ENCODE measurements at places on chromosomes 6 and 20. TPM values are rescaled to one million over a fixed set of nuclear protein-coding genes. Genes with fewer than 3 reads are reported as not detected.

CRISP3 gene
- not detected for total RNA-seq

BEND3 gene
- 11.1 TPM for total RNA-seq

RAD21L1 gene
- 0.71 TPM for total RNA-seq

FAM184A gene
- total RNA-seq: 8.6 TPM

ANKRD66 gene
- total RNA-seq: not detected

KCNK16 gene
- total RNA-seq: not detected

CST5 gene
- not detected for total RNA-seq

ZSCAN26 gene
- total RNA-seq: 5.5 TPM

ANGPT4 gene
- not detected for total RNA-seq

SIRPB2 gene
- total RNA-seq: not detected

SENP6 gene
- 67.7 TPM for total RNA-seq

DNA sequence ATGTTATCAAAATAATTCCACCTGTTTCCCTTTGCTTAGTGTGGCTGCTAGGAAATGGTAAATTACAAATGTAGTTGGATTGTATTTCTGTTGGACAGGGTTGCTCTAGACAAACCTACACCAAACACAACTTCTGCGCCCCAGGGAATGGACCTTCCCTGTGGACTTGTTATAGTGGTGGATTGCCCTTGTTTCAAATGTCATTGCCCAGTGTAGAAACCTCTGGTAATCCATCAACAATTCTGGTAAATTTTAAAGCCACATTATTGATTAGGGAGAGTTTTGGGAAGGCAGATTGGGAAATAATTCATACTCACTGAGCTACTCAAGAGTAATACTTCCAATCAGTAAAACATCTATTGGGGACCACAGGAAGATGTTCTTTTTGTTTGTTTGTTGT lies 239.8 kb downstream of the ARID1B start:
- no peak for DNase-seq

DNA sequence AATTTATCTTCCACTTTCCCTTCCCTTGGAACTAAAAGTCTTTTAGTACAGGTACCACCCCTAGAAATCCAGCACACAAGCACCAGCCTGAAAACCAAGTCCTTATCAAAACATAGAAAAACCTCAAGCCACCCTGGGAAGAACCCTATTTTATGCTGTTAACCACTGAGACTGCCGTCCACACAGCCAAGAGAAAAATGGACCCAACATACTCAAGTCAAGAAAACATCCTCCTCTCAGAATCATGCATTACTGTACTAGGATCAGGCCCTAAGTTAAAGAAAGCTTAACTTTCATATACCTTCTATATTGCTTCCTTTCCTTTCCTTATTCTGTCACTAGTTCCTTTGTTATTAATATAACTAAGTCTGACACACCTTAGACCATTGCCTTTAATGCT lies 16.9 kb upstream of the GOPC start:
- no peak for DNase-seq

DNA sequence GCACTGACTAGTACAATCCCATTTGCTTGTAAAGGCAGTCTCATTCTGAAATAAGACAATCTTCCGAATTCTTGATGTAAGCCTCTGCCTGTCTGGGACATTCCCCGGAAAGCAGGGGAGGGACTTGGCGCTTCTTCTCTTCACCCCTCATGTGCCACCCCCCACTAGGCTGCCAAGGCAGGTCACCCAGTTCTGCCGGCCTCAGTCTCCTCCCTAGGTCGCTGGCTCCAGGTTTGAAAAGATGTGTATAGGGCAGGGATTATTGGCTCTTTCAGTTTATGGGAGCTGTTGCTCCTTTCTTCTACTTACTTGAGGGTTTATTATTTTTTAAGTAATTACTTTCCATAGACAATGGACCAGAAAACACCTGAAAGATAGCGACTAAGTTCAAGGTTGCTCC lies 158.1 kb upstream of the RPS6KA2 start:
- no peak for DNase-seq

DNA sequence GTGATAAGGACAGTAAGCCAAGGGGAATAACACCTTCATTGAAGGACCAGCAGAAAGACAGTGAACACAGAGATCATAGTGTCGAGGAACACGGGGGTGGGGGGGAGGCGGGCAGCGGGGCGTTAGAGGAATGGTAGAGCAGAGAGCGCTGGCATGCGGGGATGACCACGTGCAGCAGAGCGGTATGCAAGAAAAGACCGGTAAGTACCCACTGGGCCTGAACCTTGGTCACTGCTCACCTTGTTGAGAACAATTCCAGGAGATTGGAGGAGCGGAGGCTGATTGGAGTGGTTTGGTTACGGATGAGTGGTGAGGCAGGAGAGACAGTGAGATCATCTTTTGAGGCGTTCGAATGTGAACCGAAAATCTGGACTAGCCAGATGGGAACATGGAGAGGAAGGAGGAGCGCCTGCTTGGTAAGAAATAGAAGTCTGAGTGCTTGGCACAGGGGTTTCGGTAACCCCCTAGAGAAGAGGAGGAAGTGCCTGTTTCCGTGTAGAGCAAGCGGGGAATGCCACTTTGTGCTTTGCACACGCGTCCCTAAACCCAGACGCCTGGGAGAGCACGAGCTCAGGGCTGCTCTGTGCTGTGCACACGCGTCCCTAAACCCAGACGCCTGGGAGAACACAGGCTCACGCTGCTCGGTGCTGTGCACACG lies 70.0 kb downstream of the FAM120B start:
- no peak for DNase-seq

DNA sequence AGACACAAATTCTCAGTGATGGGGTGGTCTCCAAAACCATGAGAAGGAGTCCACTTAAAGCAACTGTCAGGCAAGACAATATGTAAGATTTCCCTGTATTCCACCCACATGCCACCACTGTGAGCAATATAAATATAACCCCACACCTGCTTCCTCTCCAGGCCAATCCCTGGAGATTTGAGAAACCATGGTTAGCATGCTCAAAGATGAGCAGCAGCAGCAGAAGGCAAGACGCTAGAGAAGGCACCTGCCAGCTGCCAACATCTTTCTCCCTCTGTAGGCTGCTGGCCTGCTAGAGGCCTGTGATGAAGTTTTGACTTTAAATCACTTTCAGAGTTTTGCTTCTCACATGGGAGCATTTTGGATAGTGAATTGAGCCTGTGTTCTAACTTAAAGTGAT lies 7.9 kb upstream of the SOD2 start:
- DNase-seq: no peak

DNA sequence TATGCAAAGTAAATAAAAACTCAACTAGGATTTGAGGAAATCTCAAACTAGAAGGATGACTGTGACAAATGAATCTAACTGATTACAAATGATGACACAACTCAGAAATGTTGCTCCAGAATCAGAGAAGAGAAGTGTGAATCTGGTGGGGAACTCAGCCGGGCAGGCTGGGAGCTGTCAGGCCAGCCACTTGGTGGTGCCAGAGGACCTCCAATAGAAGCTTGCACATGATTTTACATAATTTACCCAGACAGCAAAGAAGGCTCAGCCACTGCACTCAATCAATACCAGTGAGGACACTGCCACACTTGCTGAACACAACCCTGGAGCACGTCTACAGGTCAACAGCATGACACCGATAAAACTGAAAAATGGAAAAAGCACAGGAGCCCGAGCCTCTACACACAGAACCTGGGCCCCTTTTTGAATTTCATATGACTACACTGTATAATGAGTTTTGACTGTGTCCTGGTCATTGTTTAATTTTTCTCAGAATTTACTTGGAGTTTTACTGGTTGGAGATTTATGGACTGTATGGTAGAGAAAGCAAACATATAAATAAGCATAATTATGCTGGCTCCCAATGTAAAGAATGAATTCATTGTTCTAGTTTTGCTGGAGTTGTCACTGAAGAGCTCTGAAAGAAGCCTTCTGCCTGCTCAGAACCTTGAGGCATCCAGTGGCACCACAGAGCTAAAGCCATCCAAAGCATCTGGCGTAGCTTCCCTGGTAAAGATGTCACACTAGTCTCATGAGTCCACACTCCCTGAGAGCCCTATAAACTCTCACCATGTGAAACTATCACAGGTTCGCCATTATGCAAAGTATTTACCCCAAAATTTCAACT lies 296.5 kb downstream of the THBS2 start:
- peak; percentile 21 for DNase-seq

GRCh38 chr6:159074876-159075275 lies 30.1 kb upstream of the TAGAP start:
- no peak for DNase-seq

DNA sequence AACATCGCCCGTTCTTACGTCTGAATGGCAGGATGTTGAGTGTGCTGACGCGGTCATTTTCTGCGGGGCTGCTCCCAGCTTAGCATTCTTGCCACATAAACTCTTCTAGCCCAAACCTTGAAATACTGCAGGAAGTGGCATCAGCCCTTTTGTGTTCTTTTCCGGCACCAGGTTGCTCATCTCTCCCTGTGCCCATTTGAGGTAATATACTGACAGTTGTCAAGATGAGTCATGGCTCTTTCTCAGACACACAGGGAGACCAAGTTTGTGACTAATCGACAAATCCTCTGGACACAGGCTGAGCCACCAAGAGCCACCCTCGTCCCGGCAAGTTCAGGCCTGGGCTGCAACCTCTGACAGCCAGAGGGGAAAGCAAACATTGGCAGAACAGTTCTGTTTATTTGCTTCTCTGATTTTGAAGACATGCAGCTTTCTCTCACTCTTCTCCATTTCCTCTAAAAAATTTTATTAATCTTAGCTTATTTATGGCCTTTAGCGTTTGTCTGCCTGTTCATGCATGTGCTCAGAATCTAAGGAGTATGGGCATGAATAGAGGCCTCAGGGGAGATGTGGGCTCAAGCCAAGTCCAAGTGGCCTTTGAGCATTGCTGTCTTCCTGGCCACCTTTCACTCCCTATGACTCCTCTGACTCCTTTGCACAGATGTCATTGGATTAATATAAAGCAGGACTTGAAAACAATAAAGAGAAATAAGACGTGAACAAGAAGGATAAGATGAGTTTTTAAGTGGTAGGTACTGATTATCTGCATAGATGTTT lies 328.2 kb upstream of the JAG1 start:
- no peak for DNase-seq

DNA sequence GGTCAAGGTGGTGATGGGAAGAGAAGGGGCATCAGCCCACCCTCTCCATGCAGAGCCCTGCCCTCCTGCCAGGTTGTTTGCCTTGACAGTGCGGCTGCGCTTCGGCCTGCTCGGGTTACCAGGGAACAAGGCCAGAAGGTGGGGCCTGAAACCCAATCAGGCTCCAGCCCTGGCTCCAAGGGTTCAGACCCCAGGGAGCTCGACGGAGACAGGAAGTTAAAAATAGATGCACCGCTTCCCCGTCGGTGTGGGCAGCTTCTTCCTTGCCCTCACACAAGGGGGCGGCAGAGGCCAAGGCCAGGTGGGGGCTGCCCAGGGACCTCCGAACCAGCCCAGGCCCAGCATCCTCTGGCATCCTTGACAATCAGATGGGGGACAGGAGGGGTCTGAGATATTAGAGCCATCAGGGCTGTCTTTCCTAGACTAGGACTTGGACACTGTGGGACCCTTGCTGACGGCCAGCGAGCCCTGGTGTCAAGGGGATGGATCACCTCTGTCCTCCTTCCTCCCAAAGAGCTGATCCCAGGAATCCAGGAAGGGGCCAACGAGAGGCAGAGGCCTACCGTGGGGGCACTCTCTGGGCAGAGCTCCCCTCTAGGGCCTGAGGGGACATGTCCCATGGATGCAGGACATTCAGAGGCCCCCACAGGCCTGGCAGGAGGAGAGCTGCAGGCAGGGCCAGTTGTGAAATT lies 65.2 kb downstream of the RIPOR3 start:
- no peak for DNase-seq

- DNase-seq: no peak
Observed at GRCh38 chr6:35046103-35046502, 95.0 kb downstream of the TCP11 start.

- no peak for DNase-seq
Observed at GRCh38 chr6:1390133-1390945, 963 bp downstream of the FOXF2 start.

DNA sequence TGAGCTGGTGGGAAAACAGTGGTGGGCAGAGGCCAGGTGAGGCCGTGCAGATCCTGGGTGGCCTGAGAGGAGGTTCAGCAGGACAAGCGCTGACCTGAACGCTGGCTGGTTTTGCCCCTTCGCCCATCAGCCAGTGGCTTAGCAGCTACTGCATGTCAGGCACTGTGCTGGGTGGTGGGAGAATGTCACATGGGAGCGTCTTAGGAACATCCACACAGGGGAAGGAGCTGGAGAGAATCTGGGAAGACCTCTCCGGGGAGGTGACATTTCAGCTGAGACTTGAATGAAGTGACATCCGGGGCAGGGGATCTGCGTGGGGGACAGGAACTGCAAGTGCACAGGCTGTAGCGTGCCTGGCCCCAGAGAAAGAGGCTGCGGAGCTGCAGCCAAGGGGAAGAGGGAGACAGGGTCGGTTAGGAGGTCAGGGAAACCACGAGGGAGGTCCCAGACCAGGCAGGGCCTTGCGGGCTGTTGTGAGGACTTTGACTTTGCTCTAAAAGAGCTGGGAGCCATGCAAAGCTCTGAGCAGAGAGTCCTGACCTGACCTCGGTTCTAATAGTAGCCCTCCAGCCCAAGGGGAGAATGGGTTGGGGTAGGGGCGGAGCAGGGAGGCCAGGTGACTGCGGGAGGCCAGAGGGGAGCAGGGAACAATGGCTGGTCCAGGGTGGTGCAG lies 156.8 kb upstream of the PTPN1 start:
- no peak for DNase-seq

GRCh38 chr6:104711371-104711770 lies 148.3 kb downstream of the HACE1 start:
- no peak for DNase-seq

DNA sequence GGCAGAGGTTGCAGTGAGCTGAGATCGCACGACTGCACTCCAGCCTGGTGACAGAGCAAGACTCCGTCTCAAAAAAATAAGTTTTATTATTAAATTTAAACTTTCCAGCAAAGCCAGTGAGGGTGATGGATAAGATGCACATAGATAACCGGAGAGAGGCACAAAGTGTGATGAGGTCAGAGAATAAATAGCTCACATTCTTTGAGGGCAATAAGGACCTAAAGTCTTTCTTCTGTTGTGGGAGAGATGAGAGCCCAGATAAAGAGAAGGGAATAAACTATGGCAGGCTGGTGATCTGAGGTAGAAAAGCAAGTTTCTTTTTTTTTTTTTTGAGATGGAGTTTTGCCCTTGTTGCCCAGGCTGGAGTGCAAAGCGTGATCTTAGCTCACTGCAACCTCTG lies 20.6 kb upstream of the EZR start:
- DNase-seq: no peak
